ENCODE measurements at places on chromosomes 16 and 17. TPM values are rescaled to one million over a fixed set of nuclear protein-coding genes. Genes with fewer than 3 reads are reported as not detected.

Gene KRTAP4-4
- not detected for total RNA-seq

Gene PDILT
- not detected for total RNA-seq

Gene TNFRSF17
- total RNA-seq, result 1.2 TPM

Gene MMD
- 10.3 TPM for total RNA-seq

Gene LRRC46
- total RNA-seq, result 0.14 TPM

Gene NLE1
- 13.6 TPM for total RNA-seq

Gene CDH11
- total RNA-seq, result 24.7 TPM

Gene SDR42E2
- not detected for total RNA-seq

Gene ETV4
- total RNA-seq, result 0.67 TPM

Gene CYTH1
- 99.4 TPM for total RNA-seq

Gene MAZ
- 224 TPM for total RNA-seq

Gene DPEP3
- total RNA-seq, result not detected

Gene VPS9D1
- total RNA-seq, result 20.6 TPM

Gene TBC1D16
- 10.9 TPM for total RNA-seq

Gene MT4
- total RNA-seq, result not detected

Gene MPO
- 0.19 TPM for total RNA-seq

Gene TBC1D3B
- total RNA-seq, result 12.9 TPM

Gene SNAI3
- total RNA-seq, result 0.82 TPM

Data from mucosa of descending colon (tissue), 3 donors.